ENCODE measurements at places on chromosomes 1 and 21.

DNA sequence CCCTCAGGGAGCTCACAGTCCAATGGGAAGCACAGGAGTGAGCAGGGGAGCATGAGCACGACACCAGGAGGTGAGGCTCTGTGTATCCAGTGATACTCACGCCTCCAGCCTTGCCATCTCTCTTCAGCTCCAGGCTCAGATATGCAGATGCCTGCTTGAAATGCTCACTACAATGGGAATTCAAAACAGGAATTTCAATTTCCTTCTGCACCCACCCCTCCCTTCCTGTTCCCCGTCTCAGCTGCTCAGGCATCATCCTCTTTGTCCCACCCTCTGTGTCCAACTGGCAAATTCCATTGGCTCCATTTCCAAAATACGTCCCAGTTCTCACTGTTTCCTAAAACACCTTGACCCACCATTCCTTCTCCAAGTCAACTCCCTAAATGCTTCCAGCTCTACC is 58.9 kb downstream of the FBXO2 start:
- no peak for DNase-seq

- DNase-seq: no peak
Measured at GRCh38 chr1:72227667-72228066, 54.7 kb downstream of the NEGR1 start.

DNA sequence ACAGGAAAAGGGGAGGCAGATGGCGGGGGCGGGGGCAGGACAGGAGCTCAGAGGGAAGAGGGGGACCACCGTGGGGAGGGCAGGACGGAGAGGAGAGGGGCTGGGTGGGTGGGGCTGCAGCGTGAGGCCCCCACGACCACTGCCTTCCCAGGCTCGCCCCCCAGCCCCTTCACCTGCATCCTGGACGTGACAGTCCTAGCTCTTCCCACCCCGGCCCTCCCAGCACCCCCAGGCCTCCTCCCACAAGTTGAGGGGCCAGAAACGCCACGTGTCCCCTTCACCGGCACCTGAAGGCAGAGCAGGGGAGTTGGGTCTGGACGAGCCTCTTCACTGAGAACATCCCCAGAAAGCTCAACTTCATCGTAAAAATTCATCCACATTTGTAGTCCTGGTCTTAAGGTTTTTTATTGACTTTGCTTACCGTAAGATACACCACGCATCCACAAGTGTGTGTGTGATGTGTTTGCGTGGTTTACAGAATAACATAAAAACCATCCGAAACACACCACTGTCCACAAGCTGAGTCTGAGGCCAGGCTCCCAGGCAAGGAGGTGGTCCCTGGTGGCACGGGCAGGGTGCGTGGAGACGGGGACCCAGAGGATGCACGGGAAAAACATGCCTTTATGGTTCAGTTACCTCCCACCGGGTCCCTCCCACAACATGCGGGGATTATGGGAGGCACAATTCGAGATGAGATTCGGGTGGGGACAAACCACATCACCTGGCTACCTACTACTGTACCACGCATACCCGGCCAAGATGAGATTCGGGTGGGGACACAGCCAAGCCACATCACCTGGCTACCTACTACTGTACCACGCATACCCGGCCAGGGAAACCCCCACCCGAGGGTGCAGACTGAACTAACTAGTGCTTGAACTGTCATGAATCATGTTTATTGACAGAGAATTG is 13.9 kb upstream of the COL18A1 start:
- no peak for DNase-seq

DNA sequence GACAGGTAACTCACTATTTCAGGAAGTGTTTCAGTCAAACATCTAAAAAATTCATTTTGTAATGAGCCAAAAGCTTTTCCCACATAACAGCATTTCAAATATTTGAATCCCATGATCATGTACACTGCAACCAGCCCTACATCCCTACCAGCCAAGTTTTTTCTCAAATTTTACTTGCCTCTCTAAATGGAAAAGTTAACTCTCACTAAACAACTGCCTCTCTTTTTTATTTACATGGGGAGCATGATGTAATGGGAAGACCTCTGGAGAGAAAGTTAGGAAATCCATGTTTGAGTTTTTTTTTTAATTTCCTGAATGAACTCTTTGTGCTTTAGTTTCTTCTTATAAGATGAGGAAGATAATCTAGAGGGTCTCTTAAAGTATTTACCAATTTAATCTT is 70.5 kb downstream of the TTLL7 start:
- DNase-seq: no peak

DNA sequence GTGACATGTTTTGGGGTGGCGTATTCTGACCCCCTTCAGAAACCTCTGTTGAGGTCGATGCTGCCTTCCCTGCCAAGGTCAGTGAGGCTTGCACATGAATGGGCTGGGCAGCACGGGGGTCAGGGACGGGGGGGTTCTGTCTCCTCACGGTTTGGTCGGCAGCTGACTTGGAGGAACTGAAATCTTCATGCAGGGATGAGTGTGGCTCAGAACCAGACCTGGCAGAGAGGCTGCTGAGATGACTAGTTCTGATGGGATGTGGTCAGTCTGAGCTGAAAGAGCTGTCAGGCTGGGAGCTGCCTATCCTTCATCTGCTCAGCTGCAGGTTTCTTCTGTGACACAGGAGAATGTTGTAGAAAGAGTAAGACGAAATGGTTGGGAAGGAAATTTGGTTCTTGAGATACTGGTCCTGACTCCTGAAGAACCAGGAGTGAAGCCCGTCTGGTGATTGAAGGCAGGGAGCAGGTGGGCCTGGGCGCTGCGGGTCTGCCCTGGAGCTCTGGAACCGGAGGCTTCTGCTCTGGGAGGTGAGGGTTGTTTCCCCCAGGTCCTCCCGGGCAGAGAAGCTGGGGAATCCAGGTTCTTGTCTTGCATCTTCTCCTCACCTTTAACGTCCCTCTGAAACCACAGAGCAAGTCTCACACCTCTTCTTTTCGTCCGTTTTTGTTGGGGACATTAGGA is 3.3 kb downstream of the SLX9 start:
- no peak for DNase-seq

- no peak for DNase-seq
Measured at GRCh38 chr1:218297867-218298266, 12.8 kb downstream of the RRP15 start.

- DNase-seq: no peak
Measured at GRCh38 chr1:204870160-204870912, at the start of gene NFASC. NFASC (plus strand) TSS chr1:204870862; CDS start chr1:204944316, 73,454 bp downstream.

DNA sequence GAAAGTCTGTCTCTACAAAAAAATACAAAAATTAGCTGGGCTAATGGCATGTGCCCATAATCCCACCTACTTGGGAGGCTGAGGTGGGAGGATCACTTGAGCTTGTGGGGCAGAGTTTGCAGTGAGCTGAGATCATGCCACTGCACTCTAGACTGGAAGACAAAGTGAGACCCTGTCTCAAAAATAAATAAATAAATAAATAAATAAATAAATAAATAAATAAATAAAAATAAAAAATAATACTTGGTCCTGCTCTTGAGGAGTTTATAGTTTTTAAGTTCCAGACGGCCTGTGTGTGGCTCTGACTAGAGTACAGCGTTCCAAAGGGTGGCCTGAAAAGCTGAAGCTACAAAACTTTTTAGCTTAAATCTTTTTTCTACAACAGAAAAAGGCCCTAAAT is 35.1 kb downstream of the PCSK9 start:
- DNase-seq: no peak

DNA sequence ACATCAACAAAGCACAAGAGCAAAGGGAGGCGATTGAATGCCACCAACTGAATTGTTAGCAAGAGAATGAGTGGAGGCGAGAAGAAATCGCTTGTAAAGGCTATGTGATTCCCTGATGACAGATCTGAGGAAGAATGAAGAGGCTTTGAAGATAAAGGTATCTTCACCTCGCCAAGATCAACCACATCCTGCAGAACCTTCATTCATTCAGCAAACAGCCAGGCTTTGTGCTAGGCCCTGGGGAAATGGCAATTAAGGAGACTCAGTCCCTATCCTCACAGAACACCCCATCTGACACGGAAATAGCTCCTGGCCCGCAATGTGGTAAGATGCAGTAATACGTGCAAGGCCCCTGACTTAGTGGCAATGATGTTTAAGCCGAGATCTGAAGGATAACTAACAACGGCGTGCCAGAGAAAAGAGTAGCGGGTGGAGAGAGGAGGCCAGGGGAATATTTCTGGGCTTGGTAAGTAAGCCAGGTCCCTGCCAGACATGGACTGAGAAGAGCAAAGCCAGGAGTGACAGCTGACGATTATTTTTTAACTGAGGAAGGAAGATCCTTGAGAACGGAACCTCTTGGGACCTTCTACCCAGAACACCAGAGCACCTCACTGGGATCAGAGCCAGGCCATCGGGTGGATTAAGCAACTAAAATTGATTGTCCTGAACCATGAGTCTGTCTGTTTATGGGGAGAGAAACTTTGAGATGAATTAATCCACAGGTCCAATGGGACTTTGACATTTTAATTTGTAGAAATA is 4.6 kb upstream of the VSIG8 start:
- no peak for DNase-seq

DNA sequence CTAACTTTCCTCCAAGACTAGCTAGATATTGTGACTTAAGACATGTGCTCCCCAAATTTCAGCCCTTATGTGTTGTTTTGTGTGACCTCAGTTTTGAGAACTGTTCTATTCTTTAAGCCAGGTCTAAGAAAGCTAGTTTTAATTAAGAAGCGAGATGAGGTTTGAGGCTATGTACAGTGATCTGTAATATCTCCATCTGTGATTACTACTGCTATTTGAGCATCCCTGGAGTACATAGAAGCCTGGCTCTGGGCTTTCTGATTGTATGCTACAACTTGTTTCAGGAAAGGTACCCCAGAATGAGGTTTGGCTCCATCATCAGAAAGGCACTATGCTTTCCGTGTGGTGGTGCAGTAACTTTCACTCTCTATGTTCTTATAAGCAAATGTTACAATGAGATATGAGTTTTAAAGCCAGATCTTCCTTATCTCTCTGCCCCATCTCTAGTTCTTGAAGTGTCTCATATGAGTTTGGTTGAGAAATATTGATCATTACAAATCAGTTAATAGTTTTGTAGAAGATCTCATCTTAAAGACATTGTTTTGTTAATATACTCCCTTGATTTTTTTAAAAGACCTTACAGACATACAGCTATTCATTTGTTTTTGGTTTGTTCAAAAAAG is 605 bp downstream of the RGS4 start:
- DNase-seq: no peak

DNA sequence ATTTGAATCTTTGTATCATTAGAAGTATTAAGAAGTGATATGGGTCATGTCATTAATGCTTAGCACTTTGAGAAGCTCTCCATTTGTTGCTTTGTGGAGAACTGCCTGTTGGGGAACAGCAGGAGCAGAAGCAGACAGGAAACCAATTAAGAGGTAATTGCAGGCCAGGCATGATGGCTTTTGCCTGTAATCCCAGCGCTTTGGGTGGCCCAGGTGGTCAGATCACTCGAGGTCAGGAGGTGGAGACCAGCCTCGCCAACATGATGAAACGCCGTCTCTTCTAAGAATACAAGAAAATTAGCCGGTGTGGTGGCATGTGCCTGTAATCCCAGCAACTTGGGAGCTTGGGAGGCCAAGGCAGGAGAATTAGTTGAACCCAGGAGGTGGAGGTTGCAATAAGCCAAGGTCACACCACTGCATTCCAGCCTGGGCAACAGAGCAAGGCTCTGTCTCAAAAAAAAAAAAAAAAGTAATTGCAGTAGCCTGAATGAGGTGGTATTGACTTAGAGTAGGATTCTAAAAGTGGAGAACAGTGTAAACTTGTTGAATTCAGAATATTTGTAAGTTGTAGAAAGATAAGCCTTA is 57.8 kb upstream of the FASLG start:
- DNase-seq: no peak

GRCh38 chr1:224592636-224593582 is 23.2 kb upstream of the CNIH3 start:
- no peak for DNase-seq

DNA sequence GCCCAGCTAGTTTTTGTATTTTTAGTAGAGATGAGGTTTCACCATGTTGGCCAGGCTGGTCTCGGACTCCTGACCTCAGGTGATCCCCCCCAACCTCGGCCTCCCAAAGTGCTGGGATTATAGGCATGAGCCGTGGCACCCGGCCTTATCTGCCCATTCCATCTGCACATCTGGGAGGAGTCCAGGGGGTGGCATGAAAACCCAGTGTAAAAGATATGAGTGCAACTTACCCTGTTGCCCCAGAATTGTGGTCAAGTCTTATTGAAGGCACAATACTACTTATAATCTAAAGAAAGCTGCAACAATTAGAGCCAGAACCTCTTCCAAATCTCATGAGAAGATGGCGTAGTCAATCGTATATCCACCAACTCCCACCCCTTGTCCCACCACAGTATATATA is 18.4 kb downstream of the CTXND2 start:
- DNase-seq: no peak

DNA sequence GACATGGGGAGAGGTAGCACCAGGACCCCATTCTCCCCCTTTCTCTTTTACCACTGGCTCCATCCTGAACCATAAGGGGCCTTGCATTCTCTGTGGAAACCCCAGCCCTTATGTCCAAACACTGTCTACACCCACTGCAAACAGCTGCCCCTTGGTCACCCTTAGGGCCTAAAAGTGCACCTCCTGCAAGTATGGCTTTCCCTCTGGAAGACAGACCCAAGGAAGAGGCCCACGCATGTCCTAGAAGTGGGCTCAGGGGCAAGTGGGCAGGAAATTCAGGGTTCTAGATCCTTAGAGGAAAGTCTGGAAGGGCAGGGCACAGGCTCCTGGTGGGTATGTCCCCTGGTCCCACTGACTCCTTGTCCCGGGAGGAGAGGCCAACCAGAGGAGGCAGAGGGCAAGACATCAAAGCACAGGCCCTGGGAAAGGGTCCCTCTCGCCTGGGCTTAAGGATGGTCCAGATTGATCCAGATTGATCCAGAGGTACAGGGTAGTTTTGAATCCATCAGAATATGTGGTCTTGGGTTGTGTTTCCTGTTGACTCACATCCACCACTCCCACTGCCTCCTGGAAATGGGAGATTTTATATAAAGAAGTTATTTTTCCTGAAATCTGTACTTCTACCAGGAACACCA is 150.9 kb downstream of the GRIK3 start:
- DNase-seq: no peak

GRCh38 chr1:204207136-204207616 is 6.6 kb downstream of the GOLT1A start:
- peak; percentile 54 for DNase-seq

GRCh38 chr1:234302354-234302962 is 70.8 kb upstream of the COA6 start:
- no peak for DNase-seq

- DNase-seq: no peak
Measured at GRCh38 chr1:39965044-39965443, 10.1 kb downstream of the MFSD2A start.

DNA sequence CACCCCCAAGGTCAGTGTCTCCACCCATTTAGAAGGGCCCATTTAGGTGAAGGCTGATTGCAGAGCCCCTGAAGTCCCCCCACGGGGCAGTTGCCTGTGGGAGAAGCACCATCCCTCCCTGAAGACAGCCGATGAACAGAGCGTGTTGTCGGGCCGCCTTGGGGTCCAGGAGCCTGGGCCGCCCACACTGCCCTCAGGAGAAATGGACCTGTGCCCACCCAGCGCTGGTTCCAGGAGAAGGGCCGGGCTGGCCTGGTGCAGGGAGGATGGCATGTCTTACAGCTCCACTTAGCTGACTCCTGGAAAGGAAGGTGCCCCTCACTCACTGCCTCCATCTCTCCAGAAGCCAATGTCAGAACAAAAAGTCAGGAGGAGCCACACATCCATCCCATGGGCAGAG is 252.7 kb upstream of the VAMP3 start:
- DNase-seq: no peak

GRCh38 chr1:158249646-158250045 is 4.6 kb upstream of the CD1A start:
- no peak for DNase-seq

GRCh38 chr1:176831150-176831549 is 333.4 kb downstream of the ASTN1 start:
- no peak for DNase-seq

- DNase-seq: no peak
Measured at GRCh38 chr1:147478521-147478920, 62.8 kb upstream of the BCL9 start.

All from T-helper 1 cell (primary cell).